ENCODE measurements at places on chromosomes 12 and 14. TPM values are rescaled to one million over a fixed set of nuclear protein-coding genes. Genes with fewer than 3 reads are reported as not detected.

GRCh38 chr12:89476904-89477595 is 47.5 kb downstream of the GALNT4 start:
- DNase-seq: no peak

GRCh38 chr14:82511399-82511798 is 977.7 kb upstream of the SEL1L start:
- no peak for DNase-seq

DNA sequence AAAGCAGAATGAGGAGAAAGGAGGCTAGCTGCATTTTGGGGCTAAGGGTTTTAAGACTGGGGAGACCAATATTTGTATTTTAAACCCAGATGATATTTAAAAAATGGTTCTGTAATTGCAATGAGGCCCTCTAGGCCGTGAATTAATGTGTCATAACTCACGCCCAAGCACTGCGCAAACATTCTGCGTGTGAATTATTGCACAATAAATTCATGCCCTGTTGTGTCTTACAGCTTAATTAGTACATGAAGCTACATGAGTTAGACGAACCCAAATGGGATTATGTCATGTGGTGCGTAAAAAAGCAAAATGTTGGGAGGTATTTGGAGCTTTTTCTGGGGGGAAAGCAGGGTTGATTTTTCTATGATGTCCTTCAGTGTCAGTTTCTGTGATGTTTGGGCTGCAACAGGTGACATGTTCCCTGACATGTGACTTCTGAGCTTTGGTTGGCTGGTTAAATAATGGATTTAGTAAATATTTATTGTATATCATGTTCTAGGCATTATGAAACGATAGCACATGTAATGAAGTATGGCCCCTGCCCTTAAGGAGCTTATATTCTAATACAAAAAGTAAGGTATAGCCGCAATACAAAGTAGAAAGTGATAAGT is 30.4 kb upstream of the CISTR start:
- no peak for DNase-seq

GRCh38 chr14:90839889-90840266 is 23.6 kb upstream of the TTC7B start:
- no peak for DNase-seq

DNA sequence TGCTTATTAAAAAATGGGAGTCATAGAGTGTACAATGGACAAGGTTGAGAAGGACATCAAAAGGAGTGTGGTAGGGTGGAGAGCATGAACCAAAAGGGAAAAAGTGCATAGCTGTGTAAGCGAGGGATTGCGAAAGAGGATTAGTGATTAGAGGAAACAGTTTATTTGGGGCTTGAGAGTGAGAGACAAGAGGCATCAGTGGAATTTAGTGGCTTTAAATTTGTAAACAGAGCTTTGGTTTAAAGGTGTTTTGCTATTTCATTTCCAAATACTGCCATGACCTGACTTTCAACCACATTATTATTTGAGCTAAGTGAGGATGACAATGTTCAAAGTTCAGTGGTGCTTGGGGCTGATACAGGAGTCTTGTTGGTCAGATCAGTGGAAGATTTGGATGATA is 53.4 kb downstream of the SLC16A7 start:
- DNase-seq: no peak

DNA sequence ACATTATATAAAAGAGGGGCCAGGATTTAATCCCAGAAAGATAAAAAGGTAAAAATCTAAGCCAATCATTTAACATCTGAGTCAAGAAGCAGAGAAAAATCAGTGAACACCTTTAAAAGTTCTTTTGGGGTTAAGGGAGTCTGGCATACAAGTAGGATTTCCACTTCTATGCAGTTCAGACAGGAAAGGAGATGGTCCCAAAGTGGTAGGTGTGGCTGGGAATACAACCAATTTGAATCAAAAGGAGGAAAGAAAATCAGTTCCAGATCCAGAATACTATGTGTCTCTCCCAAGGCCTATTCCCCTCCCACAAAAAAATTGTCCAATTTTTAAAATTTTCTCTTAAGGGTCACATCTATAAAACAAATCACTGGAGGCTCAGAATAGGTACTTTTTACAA is 167.4 kb downstream of the PHLDA1 start:
- no peak for DNase-seq

- no peak for DNase-seq
Measured at GRCh38 chr12:32107359-32108267, 966 bp downstream of the BICD1 start.

GRCh38 chr12:124321040-124321481 is 26.2 kb downstream of the RFLNA start:
- DNase-seq: no peak

DNA sequence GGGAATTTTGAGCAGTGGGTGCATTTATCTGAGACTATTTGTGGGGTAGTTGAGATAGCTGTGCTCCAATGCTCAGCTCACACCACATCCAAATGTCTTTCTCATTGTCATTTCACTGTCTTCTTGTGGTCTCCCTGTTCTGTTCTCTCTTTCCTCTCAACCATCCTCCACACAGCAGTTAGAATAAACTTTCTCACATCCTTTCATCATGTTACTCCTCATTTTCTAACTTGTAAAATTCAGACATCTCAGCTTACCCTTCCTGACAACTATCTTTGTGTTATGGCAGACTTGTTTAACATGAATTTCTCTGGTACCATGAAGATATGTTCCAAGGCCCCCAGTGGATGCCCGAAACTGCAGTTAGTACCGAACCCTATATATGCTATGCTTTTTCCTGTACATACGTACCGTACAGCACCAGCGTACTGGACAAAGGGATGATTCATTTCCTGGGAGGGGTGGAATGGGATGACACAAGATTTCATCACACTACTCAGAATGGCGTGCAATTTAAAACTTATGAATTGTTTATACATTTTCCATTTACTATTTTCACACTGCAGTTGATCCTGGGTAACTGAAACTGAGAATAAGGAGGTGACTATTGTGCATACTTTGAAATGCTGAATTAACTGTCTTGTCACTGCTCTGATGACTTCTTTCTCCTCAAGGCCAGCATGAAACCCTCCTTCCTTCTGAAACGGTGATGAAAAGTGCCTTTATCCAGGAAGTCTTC is 177.1 kb upstream of the SLC38A2 start:
- no peak for DNase-seq

DNA sequence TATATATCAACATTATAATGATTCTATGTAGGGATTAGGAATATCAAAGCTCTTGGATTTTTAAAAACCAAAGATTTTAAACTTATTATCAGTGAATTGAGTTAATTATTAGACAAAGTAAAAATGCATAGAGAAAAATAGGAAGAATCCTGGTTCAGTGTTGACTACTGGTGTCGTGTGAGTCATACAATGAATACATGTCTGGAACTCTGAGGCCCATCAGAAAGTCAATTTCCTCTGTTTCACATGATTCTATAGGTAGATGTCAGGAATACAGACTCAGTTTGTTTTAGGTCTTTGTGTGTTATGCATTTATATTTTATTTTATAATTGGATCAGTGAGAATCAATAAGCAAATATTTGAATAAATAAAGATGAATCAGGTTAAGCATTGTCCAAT is 84.5 kb upstream of the RTL1 start:
- DNase-seq: no peak

DNA sequence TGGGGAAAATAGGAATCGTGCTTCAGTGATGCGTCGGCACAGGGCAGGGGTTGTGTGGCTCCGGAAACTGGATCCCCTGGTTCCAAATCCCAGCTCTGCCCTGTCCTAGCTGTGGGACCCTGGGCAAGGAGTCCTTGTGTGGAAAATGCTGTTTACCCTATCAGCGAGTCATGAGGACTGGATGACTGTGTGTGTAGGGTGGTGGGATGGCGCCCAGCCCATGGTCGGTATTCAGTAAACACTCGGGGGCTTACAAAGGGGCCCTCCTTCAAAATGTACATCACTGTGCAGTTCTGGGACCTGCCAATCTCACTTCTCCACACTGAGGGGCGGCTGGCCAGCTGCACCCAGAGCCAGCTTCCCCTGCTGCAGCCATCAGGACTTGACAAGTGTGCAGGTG is 24.4 kb downstream of the BRI3BP start:
- DNase-seq: no peak

DNA sequence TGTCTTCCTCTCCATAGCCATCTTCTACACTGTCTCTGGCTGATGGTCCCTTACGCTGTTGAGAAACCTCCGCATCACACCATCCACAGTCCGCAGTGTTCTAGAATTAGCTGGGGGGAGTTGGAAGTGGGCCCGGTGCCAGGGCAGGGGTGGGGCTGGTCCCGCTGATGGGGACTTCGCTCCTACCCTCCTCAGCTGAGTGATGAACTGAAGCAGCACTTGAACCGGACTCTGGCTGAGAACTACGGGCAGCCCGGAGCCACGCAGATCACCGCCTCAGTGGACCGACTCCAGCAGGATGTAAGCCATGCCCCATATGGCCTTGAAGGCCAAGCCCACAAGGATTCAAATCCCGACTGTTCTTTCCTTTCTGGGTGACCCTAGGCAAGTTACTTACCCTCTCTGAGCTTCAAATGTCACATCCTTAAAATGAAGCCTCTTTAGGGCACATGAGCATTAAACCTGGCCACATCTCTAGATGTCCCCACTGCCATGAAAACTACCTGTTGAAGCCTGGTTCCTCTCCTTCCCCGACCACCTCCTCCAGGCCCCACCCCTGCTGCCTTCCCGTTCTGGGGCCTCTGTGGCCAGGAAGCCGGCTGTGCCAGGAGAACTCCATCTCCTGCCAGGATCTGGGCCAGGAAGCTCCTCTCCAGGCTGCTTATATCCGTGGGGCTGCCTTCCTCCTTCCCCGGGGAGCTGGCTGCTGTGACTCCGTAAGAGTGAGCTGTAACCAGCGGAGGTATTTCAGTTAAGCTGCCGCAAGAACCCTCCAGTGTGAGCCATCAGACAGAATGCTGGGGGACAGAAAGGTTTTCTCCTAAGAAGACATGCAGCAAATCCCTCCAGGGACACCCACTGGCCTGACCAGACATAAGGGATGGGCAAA is 53.1 kb downstream of the TSPAN11 start:
- DNase-seq: no peak

DNA sequence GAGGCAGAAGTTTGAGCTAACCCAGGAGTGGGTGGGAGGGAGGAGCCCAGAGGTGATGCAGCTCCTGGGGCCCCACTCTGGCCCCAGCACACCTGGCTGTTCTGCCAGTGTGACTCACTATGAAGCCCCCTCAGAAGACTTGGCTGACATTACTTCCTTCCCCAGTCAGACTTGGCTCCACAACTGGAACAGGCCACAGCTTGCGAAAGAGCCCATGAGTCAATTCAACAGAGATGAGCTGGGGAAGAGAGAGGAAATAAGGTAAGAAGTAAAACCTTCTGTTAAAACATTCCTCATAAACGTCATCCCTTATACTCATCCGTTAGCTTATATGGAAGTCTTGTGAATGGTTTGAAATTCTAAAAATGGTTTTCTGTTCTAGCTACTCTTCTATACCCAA is 245.9 kb downstream of the ADAMTS20 start:
- no peak for DNase-seq

DNA sequence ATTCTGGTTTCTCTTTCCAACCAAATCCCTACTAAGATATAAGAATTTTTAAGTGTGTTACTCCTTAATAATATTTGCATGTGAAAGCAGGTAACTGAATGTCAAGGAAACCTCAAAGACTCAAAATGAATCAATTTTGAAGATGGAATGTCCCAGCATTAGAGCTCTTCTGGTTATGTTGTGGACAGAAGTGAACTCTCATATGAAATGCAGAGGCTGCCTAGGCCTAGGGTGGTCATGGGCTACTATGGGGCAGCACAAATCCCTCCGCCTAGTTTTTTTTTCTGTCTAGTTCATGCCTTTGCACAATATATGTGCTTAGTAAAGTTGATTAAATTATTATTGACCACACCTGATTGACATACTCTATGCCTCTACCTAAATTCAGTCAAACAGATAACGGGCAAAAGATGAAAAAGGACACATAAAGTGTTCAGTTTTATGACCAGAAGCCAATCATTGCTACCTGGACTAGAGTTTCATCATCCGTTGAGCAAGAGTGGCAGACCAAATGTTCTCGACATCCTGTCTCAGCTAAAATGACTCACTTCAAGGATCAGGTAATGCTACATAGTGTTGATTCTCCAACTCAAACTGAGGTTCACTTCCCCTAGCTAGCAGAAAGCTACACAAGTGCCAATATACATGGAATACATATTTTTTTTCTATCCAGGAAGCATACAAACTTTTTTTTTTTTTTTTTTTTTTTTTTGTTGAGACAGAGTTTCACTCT is 1211.4 kb downstream of the VRK1 start:
- no peak for DNase-seq

- DNase-seq: no peak
Measured at GRCh38 chr12:120930032-120930431, 25.9 kb upstream of the SPPL3 start.

DNA sequence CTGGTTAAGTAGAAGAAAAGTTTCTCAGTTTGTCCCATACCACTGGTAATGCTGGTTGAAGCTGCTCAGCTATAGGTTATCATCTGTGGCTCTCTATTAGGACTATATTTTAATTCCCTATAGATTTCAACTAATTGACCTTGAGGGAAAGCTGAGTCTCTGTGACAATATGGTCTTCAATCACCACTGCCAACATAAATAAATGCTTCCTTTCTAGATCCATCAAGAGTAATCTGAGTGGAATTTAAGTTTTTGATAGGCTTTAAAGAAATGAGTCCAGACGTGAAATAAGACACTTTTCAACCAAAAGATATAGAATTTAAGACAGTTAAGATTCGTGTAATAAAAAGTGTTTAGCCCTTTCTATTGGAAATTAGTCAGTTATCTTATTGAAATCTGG is 63.5 kb upstream of the MYF6 start:
- no peak for DNase-seq

DNA sequence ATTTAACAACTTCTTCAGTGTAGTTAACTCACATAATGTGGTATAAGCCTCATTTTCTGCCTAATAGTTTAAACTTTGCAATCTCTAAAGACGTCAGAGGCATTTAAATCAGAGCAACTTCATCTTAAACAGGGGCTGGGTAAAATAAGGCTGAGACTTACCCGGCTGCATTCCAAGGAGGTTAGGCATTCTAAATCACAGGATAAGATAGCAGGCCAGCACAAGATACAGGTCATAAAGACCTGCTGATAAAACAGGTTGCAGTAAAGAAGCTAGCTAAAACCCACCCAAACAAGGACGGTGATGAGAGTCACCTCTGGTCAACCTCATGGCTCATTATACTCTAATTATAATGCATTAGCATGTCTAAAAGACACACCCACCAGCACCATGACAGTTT is 115.6 kb upstream of the PKP2 start:
- no peak for DNase-seq

- DNase-seq: no peak
Measured at GRCh38 chr14:103161054-103161397, 37.8 kb downstream of the TNFAIP2 start.

ADCY4 gene
- total RNA-seq: 27.3 TPM

IL22 gene
- not detected for total RNA-seq

NTS gene
- not detected for total RNA-seq

ITGA7 gene
- total RNA-seq: 479 TPM

PLD4 gene
- total RNA-seq: not detected

OR5AU1 gene
- total RNA-seq: not detected

SYNE3 gene
- total RNA-seq: 16.5 TPM

LTBP2 gene
- 7.6 TPM for total RNA-seq

PPP1R1A gene
- total RNA-seq: 239 TPM

DAO gene
- not detected for total RNA-seq
